HL-60 (cell line): ENCODE measurements at places on chromosomes 11 and 22.

GRCh38 chr11:79232346-79232745, 208.5 kb downstream of the TENM4 start:
- DNase-seq = no peak

- DNase-seq = no peak
Measured at GRCh38 chr22:37425800-37426705, 1.2 kb downstream of the ELFN2 start.

GRCh38 chr11:29780756-29781155, 236.1 kb downstream of the KCNA4 start:
- peak; percentile 1 for DNase-seq

DNA sequence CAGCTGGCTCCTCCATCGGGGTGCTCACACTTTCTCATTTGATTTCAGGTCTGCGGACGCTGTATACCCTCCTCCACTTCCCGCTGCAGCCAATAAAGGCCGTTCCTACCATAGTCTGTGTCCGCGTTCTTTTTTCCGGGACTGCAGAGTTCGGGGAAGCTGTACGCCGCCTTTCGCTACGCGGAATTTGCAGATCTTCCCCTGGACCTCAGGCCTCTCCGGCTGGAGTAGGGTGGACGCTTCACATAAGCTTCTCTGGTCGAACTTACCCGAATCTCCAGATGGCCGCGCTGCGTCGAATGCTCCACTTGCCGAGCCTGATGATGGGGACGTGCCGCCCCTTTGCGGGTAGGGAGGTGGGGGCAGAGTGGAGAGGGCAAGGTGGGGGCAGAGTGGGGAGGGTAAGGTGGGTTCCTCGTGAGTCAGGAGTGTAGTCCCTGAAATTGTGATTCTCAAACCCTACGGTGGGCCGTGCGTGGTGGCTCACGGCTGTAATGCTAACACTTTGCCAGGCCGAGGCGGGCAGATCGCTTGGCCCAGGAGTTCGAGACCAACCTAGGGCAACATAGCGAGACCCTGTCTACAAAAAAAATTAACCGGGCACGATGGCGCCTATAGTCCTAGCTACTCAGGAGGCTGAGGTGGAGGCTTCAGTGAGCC, 617 bp downstream of the CSKMT start:
- DNase-seq = peak; percentile 75

- no peak for DNase-seq
Measured at GRCh38 chr11:128928400-128928799, 14.3 kb downstream of the TP53AIP1 start.

GRCh38 chr11:116062490-116063171, 558.4 kb upstream of the CADM1 start:
- no peak for DNase-seq

- DNase-seq = no peak
Measured at GRCh38 chr11:67116758-67117105, 2.3 kb upstream of the KDM2A start.

- no peak for DNase-seq
Measured at GRCh38 chr22:17096071-17096470, 11.3 kb downstream of the IL17RA start.

DNA sequence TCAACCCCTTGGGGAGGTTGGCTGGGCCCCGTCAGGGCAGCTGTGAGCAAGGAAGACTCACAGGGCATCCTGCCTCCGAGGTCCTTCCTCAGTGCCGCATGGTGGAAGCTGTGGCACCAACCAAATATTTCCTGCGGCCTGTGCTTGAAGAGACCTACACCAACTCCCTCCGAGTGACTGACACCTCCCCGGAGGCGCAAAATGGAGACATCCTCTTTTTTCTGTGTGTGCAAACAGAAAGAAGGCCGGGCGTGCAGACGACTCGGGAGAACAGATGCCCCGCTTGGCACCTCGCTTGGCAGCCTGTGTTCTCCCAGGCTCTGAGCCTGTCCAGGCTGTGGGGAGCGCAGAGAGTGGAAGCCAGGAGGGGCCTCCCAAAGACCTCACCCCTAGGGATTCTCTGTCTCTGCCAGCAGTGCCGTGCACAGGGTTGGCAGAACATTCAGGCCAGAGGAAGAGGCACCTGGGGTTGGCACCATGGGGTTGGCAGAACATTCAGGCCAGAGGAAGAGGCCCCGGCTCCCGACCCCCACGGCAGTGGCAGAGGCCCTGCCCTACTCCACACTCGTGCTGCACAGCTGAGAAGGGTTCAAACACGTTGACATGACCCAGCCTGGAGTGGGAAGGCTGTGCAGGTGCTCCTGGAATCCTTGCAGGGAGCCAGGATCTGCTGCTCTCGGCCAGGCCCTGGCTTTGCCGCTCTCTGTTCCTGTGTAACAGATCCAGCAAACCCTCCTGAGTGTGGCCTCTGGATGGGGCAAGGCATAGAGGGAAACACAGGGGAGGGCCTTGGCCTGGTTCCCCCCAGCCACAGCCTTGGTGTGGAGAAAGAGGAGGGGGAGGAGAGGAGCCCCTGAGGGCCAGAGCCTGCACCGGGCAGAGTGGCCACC, 805.5 kb downstream of the BRD1 start:
- DNase-seq = no peak

DNA sequence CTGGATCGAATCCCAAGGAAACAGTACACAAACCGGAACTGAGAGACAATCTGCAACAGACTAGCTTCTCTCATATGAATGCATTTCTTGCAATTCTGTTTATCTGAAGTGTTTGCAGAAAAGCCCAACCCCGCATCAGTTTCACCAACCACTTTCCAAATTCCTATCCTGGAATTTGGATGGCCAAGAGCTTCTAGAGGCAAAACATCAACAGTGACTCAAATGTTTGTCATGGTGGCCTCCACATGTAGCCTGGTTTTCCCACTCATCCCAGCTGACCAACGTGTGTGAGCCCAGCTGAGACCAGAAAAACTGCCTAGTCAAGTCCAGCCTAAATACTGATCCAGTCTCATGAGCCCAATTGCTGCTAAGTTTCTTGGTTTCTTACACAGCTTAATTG, 8.3 kb upstream of the MIEF1 start:
- no peak for DNase-seq

DNA sequence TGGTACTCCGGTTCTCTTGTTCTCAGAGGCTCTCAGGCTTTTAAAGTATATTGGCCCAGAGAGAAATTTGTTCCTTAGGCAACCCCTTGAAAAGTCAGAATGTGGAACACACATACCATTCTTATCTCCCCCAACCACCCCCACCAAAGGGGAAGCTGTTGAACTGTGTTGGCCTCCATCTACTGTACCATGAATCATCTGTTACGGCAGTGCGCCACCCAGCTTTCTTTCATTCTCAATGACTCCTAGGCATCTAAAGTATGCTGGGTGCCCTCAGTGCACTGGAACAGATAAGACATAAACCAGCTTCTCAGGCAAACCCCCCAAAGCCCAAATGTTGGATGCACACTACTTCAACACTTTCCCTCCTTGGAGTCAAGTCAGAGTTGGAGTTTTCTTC, 696.2 kb upstream of the TENM4 start:
- no peak for DNase-seq

- DNase-seq = no peak
Measured at GRCh38 chr22:22661275-22661674, 16.9 kb downstream of the GGTLC2 start.

DNA sequence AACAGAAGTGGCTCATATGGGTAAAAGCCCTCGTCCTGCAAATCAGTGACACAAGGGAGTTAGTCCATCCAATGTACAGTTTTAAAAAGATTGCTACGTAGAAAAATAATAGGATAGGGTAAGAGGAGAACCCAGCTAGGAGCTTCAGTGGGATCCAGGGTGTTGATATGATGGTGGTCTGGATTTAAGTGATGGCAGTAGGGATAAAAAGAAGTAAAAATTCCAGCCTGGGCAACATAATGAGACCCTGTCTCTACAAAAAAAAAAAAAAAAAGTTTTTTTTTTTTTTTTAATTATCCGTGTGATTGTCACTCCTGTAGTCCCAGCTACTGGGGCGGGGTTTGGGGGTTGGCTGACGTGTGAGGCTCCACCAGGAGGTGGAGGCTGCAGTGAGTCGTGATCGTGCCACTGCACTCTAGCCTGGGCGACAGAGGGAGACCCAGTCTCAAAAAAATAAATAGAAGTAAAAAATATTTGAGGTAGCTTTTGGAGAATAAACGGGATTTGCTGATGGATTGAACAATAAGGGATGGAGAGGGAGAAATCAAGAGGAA, 7.0 kb upstream of the L3MBTL2 start:
- DNase-seq = peak; percentile 35

- no peak for DNase-seq
Measured at GRCh38 chr11:60625262-60625661, 74.2 kb upstream of the MS4A8 start.

- DNase-seq = no peak
Measured at GRCh38 chr11:17906436-17906835, 106.4 kb downstream of the SERGEF start.

- no peak for DNase-seq
Measured at GRCh38 chr11:126134461-126135155, 71.9 kb upstream of the CDON start.

DNA sequence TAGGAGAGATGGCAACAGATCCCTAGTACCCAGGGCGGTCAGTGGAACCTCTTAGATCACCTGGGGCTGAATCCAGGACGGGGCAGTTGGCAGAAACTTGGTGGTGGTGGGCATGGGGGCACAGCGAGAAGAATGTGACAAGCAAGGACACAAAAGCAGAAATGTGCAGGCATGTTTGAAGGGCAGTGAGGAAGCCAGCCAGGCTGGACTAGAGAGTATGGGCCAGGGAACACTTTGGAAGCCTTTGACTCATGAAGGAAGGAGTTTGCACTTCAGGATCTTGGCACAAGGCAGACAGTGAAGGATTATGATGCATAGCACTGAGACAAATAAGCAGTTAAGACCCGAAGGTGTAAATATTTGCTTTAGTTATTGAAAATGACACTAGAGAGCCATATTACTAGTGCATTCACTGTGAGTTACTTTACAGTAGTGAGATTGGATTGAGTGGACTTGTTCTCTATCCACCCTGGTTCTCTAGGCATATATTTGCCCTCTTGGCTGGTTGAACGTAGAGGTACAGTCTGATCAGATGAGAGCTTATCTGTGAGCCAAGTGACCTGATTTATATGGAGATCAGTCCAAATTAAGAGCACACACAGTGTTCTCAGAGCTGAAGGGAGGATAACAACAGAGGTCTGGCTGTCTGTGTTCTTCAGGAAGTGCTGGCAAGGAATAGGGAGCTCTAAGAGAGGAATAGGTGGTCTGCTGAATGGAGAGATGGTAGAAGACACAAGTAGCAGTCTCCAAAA, 210.4 kb downstream of the SNX19 start:
- DNase-seq = no peak

DNA sequence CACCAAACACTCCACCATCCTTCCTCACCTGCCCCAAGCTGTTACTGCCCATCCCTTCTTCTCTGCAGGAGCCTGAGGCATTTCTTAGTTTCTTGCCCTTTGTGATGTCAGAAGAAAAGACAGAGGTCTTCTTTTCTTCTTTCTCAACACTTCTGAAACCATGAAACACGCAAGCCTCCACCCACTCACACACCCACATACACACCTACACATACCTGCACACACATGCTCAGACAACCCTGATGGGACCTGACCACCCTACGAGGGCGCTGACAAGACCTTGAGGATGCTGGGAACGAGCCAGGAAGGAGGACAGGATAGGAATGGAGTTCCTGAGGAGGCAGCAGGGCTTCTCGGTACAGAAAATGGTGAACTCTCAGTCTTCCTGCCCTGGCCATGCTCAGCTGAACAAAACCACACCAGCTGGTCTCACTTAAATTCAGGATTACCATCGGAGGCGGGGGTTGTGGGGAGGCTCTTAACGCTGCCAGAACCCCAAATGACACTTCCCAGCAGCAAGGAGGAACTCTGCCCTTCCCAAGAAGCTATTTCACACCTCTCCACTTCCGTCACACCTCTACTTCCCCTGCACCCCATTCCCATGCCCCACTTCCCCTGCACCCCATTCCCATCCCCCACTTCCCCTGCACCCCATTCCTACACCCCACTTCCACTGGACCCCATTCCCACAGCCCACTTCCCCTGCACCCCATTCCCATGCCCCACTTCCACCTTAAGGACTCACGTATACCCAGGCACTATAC, 41.0 kb downstream of the CSF2RB start:
- no peak for DNase-seq
